ENCODE measurements at places on chromosomes 11 and 22.

DNA sequence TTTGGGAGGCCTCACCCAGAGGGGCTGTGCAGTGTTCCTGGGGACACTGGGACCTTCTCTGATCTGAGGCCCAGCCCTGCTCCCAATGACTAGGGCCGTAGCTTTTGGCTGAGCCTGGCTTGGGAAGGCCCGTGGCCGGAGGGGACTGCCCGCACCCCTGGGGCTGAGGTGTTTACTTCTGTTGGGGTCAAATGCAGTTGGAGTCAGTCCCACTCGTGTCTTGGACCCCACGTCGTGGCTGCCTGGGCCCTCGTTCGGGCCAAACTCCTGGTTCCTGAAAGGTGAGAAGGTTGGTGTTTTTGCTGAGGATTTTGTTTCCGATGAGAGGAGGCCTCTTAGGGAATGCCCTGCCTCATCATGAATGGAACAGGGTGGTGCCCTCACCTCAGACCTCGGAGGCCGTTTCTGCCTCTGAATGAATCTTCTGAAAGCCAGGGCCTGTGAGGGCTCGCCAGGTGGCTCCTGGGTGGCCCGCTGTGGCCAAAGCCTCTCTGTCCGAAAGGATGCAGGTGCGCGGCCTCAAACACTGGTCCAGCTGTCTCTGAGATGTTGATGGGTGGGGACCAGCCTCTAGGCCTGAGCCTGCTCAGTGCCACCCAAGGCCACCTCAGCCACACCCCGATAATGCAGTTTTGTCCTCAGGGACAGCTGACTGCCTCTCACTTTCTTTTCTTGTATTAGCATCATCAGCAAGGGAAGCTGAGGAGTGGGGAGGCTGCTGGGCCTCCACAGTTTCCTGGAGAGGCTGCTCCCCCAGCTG lies 40.3 kb upstream of the A4GALT start:
- no peak for DNase-seq

GRCh38 chr22:50282361-50283155 lies 12.4 kb upstream of the MAPK11 start:
- DNase-seq = no peak

DNA sequence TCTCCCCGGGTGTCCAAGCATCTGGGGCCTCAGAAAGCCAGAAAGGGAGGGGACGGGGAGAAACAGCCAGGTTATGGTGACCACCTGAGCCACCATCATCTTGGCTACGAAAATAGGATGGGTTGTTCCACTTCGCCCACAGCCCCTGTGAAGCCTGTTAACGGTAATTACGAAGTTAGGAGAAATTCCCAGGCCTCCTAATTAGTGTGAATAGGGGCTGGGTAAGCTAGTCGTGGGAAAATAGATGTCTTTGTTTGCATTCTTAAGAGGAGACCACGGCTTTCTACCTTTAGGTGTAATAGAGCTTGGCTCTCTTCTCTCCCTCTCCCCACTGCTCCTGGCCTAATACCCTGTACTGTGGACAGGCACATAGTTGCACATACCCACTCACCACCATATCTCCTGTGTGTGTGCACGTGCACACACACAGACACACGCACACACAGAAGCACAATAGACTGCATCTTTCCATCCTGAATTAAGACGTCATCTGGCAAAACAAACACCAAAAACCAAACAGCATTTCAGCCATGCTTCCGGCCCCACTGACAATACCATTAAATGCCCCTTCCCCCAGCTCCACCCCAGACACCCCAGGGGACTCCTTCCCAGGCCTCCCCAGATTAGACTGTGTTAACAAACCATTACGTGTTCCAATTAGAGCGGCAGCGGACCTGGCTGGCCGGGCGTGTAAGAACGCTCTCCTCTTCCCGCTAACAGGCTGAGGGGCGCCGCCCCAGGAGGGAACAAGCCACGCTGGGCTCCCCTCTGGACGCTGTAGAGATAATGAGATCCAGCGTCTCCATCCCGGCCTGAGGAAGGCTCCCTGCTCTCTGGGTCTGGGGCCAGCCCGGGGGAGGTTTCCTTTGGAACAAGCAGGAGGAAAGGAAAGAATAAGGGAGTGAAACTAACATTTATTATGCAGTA lies 72.8 kb downstream of the TP53I11 start:
- DNase-seq = no peak

DNA sequence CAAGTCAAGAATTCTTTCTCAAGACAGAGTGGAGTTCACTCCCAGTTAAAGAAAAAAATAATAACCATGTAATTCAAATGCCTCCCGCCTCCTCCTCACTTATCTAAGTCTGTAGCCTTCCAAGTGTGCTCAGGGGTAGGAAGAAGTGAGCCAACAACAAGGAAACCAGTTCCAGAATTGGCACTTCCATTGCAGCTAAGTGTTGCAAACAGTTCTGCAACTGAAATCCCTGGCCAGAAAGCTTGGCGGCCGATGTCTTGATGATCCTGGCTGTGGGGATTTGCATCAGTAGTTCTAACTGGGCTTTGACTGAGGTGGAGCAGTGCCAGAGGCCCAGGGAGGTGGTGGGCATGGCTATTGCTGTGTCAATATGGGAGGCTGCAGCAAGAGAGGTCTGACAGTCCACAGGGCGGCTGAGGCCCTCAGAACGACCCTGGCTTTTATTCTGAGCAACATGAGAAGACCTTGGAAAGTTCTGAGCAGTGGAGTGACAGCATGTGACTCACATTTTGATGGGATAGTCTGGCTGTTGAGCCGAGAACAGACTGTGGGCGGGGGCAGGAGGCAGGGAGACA lies 19.2 kb downstream of the DHCR7 start:
- no peak for DNase-seq

DNA sequence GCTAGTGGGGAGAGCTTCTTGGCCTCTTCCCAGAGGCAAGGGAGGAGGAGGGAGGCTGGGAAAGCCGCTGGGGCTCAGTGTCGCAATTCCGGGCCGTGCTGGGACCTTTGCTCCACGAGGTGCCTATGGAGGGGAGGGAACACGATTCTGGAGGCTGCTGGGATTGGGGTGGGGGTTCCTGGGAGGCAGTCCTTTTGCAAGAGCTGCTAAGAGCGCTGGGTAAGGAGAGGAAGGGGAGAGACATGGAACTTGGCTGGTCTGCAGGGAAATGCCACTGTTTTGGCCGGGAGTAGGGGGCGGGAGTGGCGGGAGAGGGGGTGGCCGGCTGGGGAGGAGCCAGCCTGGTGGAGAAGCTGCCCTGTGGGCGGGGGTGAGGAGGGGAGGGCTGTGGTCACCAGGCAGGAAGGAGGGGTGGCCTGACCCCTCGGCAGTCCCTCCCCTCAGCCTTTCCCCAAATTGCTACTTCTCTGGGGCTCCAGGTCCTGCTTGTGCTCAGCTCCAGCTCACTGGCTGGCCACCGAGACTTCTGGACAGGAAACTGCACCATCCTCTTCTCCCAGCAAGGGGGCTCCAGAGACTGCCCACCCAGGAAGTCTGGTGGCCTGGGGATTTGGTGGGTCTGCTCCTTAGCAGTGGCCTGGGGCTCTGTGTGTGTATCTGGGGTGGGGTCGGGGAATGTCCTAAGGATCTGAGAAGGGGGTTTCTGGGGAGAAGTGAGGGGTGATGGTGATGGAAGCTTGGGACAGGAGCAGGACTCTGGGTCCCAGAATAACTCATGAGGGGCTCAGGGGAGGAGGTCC lies at the start of gene NR1H3:
Gene NR1H3, plus strand, starts transcription at position 480 of the 800 bp plus-strand sequence. CDS start 1,221 bp downstream, outside the sequence.
- DNase-seq = no peak

GRCh38 chr22:20204806-20205205 lies 54.0 kb upstream of the CCDC188 start:
- DNase-seq = no peak

Data from stimulated activated CD8-positive, alpha-beta memory T cell treated with anti-CD3 and anti-CD28 coated beads, Interleukin-7, amount 100 ng/mL, for 48 hours (primary cell).